ENCODE measurements at places on chromosomes 2 and 18.

- DNase-seq: no peak
Observed at GRCh38 chr2:190477661-190478454, 56.7 kb downstream of the NEMP2 start.

- DNase-seq: no peak
Observed at GRCh38 chr18:80231151-80231550, 16.2 kb downstream of the PARD6G start.

DNA sequence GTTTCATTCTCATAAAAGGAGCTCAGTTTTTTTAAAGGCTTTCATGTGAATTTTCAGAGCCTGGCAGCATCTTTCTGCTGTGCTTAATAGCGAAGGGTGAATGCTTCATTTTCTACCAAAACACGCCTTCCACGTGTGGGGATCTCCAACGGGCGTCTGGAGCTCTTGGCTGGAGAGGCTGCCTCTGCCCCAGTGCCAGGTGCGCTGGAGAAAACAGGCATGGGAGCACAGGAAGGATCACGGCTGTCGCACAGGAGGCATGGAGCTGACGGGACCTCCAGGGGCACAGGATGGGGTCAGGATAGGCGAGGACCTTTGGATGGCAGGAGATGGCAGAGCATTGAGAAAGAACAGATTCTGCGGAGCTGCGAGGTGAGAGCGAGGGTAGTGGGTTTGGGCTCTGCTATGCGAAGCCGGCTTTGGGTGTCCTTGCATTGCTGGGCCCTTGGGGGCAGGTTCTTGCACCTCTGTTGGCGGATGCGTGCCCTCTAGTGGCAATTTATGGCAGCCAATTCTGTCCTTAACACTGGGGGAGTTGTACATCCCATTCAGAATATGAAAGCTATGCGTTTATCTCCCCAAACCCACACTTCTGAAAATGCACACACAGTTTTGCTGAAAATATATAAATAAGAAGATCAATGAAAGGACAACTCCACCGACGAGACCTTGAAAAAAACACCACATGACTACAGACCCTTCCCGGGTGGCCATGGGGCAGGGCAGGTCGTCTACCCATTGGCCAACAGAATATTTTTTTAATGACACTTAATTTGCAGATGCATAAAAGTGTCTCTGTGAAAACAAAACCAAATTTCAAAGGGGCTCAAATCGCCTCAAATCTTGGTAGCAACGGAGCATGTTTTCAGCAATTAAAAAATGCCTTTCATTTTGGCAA is 90.4 kb upstream of the SLC35G4 start:
- DNase-seq: peak; percentile 18

GRCh38 chr2:174873471-174873870 is 109.2 kb upstream of the CHRNA1 start:
- no peak for DNase-seq

DNA sequence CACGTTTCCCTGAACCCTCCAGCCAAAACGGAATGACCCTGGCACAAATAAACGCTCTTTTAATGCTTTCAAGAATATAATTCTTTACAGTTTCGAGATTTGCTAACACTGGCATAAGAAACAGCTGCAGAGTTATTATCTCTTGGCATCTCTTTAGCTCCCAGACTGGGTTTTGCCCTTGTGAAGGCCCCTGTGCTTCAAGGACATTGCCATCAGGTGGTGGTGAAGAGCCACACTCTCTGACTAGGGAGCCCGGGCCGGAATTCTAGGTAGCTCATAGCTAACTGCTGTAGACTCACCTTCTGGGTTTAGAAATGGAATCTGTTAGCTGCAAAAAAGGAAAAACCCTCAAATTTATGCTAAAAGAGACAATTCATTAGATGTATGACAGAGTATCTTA is 13.3 kb upstream of the GALNT14 start:
- DNase-seq: no peak

All from stimulated activated CD4-positive, alpha-beta T cell treated with anti-CD3 and anti-CD28 coated beads, TNF-alpha, amount 100 ng/mL, for 48 hours (primary cell).